Transverse colon (tissue), 4 donors: ENCODE measurements at places on chromosomes 6 and 20.

GRCh38 chr6:55023230-55023629 lies 151.1 kb upstream of the HCRTR2 start:
- no peak for DNase-seq

- no peak for DNase-seq
Measured at GRCh38 chr6:124885171-124885570, 77.1 kb upstream of the RNF217 start.

DNA sequence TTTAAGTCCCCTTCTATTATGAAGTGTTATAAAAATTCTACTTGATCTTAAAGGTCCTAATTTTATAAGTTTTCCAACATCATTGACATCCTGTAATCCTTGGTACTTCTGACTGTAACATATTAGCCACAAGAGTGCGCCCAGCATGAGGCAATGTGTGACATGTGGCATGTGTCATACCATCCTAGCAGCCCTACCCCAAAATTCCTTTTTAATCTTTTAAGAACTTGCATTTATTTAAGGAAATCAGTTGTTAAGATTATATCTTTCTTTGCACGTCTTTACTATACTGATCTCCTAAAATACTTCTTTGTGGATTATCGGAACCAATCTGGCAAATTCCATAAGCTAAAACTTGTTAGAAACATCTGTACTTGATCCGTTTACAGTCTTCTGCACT lies 167.1 kb upstream of the SLC24A3 start:
- no peak for DNase-seq

DNA sequence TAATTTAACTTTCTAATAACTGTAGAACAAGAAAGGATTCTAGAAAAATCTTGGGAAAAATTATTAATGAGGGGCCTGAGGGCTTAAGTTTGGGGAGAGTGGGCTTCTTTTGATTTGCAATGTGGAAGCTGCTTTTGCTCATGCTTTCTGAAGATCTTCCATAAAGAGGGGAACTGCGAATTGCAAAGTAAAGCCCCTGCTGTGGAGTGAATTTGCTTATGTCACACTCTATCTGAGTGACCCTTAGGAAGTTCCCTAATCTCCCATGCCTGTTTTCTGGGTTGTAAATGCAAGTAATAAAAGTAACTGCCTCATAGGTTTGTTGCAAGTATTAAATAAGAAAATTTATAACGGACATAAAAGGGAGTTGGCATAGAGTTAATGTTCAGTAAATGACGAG lies 301.2 kb downstream of the PLCB1 start:
- no peak for DNase-seq

- no peak for DNase-seq
Measured at GRCh38 chr6:24339932-24340331, 17.9 kb downstream of the DCDC2 start.

DNA sequence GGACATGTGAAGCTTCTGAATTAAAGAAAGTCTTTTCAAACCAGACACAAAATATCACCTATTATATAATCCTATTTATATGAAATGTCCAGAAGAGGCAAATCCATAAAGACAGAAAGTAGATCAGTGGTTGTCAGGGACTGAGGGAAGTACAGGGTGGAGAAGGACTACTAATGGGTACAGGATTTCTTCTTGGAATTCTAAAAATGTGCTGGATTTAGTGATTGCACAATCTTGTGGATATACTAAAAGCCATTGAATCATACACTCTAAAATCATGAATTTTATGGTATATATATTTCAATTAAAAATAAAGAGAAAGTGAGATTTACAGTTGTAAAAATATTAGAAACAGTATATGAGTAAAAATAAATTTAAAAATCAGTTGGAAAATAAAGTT lies 18.7 kb upstream of the MC3R start:
- no peak for DNase-seq

- no peak for DNase-seq
Measured at GRCh38 chr20:1622450-1622849, 2.6 kb upstream of the SIRPB1 start.
